Suppressor macrophage (primary cell): ENCODE measurements at places on chromosomes 5 and 9.

GRCh38 chr9:136017289-136018190 lies 56.4 kb upstream of the UBAC1 start:
- DNase-seq = no peak

GRCh38 chr5:113552620-113553019 lies 39.1 kb downstream of the YTHDC2 start:
- no peak for DNase-seq

- DNase-seq = no peak
Measured at GRCh38 chr9:130873966-130874365, 22.6 kb downstream of the QRFP start.

- DNase-seq = no peak
Measured at GRCh38 chr5:3382782-3383181, 212.8 kb upstream of the IRX1 start.

DNA sequence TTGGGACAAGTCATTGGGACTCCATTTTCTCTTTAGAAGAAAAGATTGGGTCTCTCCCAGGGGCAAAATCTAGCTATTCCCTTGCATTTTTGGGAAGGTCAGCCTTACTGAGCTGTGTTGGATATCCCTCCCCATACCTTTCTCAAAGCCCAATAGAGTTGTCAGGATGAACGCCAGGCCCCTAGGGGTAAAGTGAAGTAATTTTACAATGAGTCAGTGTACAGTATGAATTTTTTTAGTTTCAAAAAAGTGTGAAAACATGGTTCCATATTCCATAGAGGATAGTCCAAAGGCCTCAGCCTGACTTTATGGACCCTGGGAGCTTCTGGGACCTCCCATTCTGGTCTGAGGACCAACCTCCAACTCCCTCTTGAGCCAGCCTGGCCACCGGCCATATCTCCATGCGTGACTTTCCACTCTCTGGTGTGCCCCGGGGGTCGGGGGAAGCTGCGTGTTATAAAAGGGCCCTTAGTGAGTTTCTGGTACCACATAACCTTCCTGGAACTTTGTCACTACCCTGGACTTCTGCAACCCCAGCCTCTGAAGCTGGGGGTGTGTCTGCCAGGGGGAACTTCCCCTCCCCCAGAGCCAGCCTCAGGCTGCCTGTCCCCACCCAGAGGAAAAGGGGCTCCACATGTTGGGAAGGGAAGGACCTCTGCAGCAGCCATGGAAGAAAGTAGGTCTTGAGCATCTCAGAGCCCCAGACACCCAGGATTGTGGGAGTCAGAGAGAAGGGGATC lies 52.4 kb upstream of the SYNPO start:
- DNase-seq = no peak

DNA sequence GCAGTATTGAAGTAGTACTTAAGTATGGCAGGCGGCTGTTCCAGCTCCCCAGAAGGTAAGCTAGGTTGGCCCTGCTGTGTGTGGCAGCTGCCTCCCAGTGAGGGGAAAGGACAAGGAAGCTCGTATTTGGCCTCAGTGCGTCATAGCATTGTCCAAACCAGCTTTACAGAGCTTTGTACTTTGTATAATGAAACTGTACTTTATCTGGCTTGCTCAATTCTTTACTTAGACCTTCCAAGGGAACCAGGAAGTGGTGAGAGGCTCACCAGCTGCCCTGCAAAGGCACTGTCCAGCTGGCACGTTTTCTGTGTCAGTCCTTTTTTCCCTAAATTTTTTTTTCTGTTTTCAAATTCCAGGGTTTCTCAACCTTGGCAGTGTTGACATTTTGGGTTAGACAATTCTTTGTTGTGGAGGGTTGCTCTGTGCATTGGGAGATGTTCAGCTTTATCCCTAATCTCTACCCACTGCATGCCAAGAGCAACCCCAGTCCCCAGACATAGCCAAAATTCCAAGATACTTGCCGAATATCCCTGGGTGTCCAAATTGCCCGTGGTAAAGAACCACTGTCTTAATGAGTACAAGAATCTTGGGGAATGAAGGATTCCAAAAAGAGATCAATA lies 474.5 kb downstream of the LRRC70 start:
- DNase-seq = no peak

DNA sequence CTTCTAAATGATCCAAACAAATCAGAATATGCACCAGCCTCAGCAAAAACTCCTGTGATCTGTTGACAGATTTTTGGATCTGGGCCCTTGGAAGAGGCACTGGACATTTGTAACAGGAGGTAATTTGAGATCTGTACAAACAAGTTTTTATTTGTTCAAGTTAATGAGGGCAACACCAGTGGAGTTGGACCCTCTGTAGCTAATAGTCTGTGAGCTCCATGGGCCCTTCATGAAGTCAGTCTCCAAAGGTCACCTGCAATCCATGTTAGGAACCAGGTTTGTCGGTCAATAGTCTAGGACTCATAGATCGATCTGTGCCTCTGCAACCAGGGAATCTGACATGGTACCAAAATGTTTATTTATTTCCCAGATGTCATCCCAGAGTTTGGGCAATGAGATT lies 40.9 kb downstream of the PAM start:
- DNase-seq = no peak

- no peak for DNase-seq
Measured at GRCh38 chr9:100640447-100641050, 62.7 kb downstream of the CAVIN4 start.

GRCh38 chr9:98219364-98219716 lies 26.9 kb upstream of the CORO2A start:
- DNase-seq = no peak

DNA sequence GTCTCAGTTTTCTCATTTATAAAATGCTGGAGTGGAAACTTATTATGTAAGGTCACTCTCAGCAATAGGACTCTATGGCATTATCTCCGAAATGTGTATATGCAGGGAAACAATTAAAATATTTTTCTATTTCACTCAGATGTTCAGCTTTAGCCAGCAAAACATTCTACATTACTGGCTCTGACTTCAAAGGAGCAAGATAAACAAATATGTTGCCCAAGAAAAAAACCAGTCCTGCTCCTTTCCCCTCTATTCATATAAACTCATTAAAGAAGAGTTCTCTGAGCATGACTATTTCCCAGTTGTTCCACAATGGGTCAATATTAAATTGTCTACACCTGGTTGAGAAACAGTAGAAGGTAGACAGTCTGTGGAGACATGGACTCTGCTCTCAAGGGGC lies 155.0 kb downstream of the NPR3 start:
- no peak for DNase-seq
